ENCODE measurements at places on chromosomes 3 and 15.

GRCh38 chr3:129023909-129024308 lies 22.8 kb downstream of the EFCC1 start:
- peak overlapping the region; percentile 71 for H3K27ac ChIP-seq
- H3K27me3 ChIP-seq = no peaks in the 10 kb centered on the region
- no peak overlapping the region for H3K4me3 ChIP-seq
- peaks cover 15% of the 10 kb centered on the region for H3K4me1 ChIP-seq

- no peak for DNase-seq
- H3K4me1 ChIP-seq = no peaks in the 10 kb centered on the region
- H3K4me3 ChIP-seq = no peak overlapping the region
- no peaks in the 10 kb centered on the region for H3K27me3 ChIP-seq
- no peaks in the 10 kb centered on the region for H3K36me3 ChIP-seq
These were observed 56.9 kb downstream of the ABHD5 start for GRCh38 chr3:43747641-43748040.

- H3K4me3 ChIP-seq = no peak overlapping the region
- no peaks in the 10 kb centered on the region for H3K4me1 ChIP-seq
These were observed 35.1 kb downstream of the HAPLN3 start for GRCh38 chr15:88860212-88860611.

GRCh38 chr3:78497767-78498166 lies 1270.0 kb downstream of the ROBO1 start:
- no peaks in the 10 kb centered on the region for H3K36me3 ChIP-seq
- H3K4me3 ChIP-seq = no peak overlapping the region

GRCh38 chr15:45084163-45084562 lies 29.8 kb downstream of the DUOX2 start:
- no peaks in the 10 kb centered on the region for H3K36me3 ChIP-seq
- H3K27ac ChIP-seq = no peak overlapping the region
- no peak overlapping the region for H3K4me3 ChIP-seq
- H3K27me3 ChIP-seq = peaks cover 5% of the 10 kb centered on the region

DNA sequence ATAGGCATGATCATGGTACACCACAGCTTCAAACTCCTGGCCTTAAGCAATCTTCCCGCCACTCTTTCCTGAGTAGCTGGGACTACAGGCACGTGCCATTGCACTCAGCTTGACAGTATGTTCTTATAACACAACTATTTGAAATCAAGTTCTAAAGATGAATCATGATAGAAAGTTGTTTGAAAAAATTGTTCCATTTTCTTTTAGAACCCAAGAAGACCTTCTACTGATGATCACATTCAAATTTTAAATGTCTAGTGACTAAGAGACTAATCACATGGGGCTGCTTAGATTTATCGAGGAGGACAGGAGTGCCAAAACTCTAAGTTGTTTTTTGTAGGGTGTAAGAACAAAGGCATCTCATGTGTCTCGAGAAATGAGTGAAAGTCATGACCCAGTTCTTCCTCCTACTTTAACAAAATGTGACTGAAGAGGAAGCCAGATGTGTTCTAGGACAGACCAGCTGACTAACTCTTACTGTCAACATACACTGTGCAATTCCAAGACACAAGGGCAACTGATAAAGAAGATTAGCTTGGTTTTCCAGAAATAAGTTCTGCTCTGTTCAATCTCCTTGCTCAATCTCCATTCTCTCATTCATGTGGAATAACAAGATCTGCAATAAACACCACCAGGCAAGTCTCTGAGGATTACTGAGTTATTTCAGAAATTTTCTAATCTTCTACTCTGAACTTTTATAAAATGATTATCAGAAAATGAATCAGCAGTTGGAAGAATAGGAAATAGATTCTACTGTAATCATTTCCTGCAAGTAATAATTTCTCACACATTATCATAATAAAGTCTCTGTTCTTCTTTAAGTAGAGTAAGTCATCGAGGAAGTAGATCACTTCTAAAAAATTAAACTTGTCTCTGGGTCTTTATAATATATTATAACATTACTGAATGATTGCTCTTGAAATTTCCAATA lies 122.6 kb upstream of the CCNL1 start:
- peak overlapping the region; percentile 51 for H3K27ac ChIP-seq
- H3K36me3 ChIP-seq = no peaks in the 10 kb centered on the region
- no peaks in the 10 kb centered on the region for H3K27me3 ChIP-seq
- DNase-seq = no peak
- H3K4me1 ChIP-seq = no peaks in the 10 kb centered on the region
- H3K4me3 ChIP-seq = no peak overlapping the region

GRCh38 chr3:49864505-49864904 lies 5.2 kb downstream of the CAMKV start:
- H3K4me3 ChIP-seq = no peak overlapping the region
- peaks cover 38% of the 10 kb centered on the region for H3K27me3 ChIP-seq
- H3K4me1 ChIP-seq = peaks cover 7% of the 10 kb centered on the region
- no peak for DNase-seq
- no peaks in the 10 kb centered on the region for H3K36me3 ChIP-seq

DNA sequence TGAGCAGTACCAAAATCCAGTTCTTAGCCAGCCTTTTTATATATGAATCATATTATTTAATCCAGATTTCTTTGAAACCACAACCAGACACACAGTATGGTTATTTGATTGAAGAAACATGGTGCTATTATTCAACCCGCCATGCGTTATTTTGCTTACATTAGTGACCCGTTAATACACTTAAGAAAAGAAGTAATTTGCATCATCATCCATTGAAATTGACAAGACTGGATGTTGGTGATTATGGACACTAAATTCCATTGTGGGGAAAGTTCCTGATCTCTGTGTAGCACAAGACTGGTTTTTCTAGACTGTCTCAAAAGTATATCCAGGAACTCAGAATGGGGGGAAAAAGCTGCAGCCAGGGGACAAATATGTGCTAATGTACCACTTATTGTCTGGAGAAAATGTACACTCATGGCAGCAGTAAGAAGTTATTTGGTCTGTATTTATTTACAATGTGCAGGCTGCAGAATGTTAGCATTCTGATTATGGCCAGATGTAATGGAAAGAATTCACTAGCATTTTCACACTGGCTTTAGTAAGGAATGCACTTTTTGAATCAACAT lies 80.3 kb downstream of the FILIP1L start:
- no peak overlapping the region for H3K27ac ChIP-seq
- no peaks in the 10 kb centered on the region for H3K27me3 ChIP-seq
- no peak overlapping the region for H3K4me3 ChIP-seq

DNA sequence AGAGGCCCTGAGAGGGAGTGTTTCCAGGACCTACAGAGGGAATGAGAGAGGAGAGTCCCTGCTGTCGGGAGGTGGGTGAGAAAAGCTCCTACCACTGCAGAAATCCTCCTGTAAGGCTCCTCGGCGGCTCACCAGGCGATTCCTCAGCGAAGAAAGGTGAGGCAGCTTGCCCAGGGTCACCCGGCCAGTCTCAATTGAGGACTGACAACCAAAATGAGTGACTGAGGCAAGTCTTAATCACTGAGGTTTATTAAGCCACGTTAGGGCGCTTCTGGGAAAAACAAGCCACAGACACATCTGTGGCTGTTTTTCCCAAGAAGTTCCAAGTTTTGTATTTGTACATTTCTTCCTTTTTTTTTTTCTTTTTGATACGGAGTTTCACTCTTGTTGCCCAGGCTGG lies 48.5 kb downstream of the ZDHHC19 start:
- H3K27ac ChIP-seq = no peak overlapping the region
- no peak for DNase-seq
- H3K27me3 ChIP-seq = no peaks in the 10 kb centered on the region
- no peak overlapping the region for H3K4me3 ChIP-seq
- H3K36me3 ChIP-seq = no peaks in the 10 kb centered on the region

DNA sequence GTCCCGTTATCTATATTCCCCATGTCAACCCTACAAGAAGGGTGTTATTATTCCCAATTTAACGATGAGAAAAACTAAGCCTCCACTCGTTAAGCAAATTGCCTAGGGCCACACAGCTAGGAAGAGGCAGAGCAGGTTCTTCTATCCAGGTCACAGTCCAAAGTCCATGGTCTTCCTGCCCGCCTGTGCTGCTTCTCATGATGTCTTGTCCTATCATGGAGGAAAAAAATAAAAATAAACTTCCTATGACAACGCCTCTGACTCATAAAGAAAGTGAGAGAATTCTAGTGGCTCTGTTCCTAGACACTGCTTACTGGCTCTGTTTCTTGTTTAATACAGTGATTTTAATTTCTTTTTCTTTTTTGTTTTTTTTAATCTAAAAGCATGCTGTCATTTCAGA lies 9.7 kb downstream of the COL8A1 start:
- no peaks in the 10 kb centered on the region for H3K27me3 ChIP-seq
- peak; percentile 29 for DNase-seq

DNA sequence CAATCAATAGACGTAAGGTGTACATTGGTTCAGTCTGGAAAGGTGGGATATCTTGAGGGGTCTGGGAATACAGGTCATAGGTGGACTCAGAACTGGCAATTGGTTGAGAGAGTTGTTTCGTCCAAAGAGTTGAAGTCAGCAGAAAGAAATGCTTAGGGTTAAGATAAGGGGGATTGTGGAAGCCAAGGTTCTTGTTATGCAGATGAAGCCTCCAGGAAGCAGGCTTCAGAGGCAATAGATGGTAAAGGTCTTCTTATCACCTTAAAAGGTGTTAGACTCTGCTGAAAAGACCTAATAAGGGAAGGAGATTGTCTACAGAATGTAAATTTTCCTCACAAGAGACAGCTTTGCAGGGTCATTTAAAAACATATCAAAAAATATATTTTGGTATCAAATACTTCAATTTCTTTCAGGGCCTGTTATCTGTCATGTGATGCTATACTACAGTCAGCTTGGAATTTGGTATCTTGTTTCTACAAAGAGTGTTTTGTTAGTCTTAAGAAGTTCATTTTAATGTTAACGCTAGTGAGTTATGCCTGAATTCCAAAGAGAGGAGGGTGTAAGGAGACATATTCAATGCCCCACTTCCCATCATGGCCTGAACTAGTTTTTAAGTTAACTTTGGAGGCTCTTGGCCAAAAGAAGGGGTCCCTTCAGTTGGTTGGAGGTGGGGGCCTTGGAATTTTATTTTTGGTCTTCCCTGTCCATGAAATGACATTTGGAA lies 378.2 kb upstream of the ROBO2 start:
- H3K4me3 ChIP-seq = no peak overlapping the region
- no peaks in the 10 kb centered on the region for H3K4me1 ChIP-seq
- no peak for DNase-seq
- H3K27ac ChIP-seq = no peak overlapping the region
- H3K27me3 ChIP-seq = no peaks in the 10 kb centered on the region

DNA sequence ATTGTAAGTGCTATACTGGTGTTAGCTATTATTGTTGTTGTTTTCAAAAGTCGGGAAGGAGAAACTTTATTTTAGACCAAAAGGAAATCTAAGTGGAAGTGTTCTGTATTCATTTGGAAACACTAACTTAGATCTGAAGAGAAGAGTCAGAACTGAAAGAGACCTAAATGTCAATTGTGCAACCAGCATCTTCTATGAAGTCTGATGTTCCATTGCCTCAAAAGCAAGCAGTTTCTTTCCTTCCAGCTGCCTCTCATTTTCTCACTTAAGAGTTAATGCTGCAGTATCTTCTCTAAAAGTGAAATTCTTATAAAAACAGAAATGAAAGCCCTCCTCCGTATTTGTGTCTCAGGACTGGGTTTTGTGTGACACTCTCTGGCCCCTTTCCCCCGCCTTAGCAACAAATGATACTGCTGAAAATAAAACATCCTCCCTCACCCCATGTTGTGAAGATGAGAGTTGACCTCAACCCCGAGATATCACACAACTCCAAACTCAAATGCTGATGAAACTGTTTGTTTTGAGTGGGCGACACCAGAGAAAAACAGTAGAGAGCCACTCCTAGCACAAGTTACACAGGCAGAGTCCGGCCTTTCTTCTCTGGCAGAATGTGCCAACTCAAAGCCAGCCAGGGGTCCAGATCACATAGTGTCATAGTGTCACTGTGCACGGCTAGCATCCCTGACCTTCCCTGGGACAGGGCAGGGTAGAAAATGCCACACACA lies 48.9 kb downstream of the GLDN start:
- H3K4me1 ChIP-seq = no peaks in the 10 kb centered on the region
- no peaks in the 10 kb centered on the region for H3K27me3 ChIP-seq
- no peak for DNase-seq
- H3K4me3 ChIP-seq = no peak overlapping the region

GRCh38 chr15:58839485-58839884 lies 68.4 kb downstream of the MINDY2 start:
- no peak for DNase-seq
- H3K4me1 ChIP-seq = no peaks in the 10 kb centered on the region
- no peak overlapping the region for H3K27ac ChIP-seq
- no peak overlapping the region for H3K4me3 ChIP-seq

DNA sequence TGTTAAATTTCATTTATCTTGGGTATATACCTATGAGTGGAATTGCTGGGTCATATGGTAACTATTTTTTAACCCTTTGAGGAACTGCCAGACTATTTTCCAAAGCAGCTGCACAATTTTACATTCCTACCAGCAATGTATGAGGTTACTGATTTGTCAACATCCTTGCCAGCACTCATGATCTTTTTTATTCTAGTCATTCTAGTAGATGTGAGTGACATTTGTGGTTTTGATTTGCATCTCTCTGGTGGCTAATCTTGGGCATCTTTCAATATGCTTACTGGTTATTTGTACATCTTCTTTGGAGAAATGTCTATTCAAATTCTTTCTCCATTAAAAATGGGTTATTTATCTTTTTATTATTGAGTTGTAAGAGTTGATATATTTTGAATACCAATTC lies 21.3 kb upstream of the LRRC58 start:
- no peak overlapping the region for H3K27ac ChIP-seq
- H3K4me1 ChIP-seq = no peaks in the 10 kb centered on the region
- H3K27me3 ChIP-seq = no peaks in the 10 kb centered on the region
- H3K36me3 ChIP-seq = no peaks in the 10 kb centered on the region

- peak; percentile 34 for DNase-seq
- no peak overlapping the region for H3K4me3 ChIP-seq
- H3K4me1 ChIP-seq = no peaks in the 10 kb centered on the region
- H3K27ac ChIP-seq = no peak overlapping the region
- no peaks in the 10 kb centered on the region for H3K36me3 ChIP-seq
These were observed 27.9 kb upstream of the SLC6A1 start for GRCh38 chr3:10964537-10965167.

- no peak overlapping the region for H3K4me3 ChIP-seq
- no peak overlapping the region for H3K27ac ChIP-seq
- H3K4me1 ChIP-seq = no peaks in the 10 kb centered on the region
- H3K36me3 ChIP-seq = no peaks in the 10 kb centered on the region
These were observed 349.6 kb upstream of the KCNMB2 start for GRCh38 chr3:178186666-178187065.

- no peaks in the 10 kb centered on the region for H3K4me1 ChIP-seq
- H3K4me3 ChIP-seq = no peak overlapping the region
- no peaks in the 10 kb centered on the region for H3K27me3 ChIP-seq
- no peak overlapping the region for H3K27ac ChIP-seq
- DNase-seq = no peak
These were observed 55.6 kb downstream of the TLNRD1 start for GRCh38 chr15:81056304-81056703.

All from transverse colon (tissue), 4 donors.